ENCODE measurements at places on chromosomes 12 and 14.

GRCh38 chr12:46266382-46266791 is 2.5 kb downstream of the SLC38A1 start:
- peak; percentile 53 for DNase-seq

GRCh38 chr12:79008591-79008990 is 144.0 kb downstream of the SYT1 start:
- DNase-seq, result no peak

GRCh38 chr12:53983950-53984572 is 885 bp upstream of the HOXC10 start:
- DNase-seq, result peak; percentile 73

GRCh38 chr12:39145175-39145999 is 240.0 kb upstream of the CPNE8 start:
- DNase-seq, result peak; percentile 48
